ENCODE measurements at places on chromosomes 7 and 10.

- DNase-seq = no peak
Measured at GRCh38 chr10:114674346-114674745, 16.3 kb upstream of the ABLIM1 start.

- no peak for DNase-seq
Measured at GRCh38 chr7:81186691-81187090, 267.8 kb upstream of the SEMA3C start.

- DNase-seq = no peak
Measured at GRCh38 chr10:11409357-11409756, 202.1 kb downstream of the USP6NL start.

- DNase-seq = no peak
Measured at GRCh38 chr10:3150366-3150765, 22.2 kb downstream of the PITRM1 start.

- DNase-seq = no peak
Measured at GRCh38 chr7:1939434-1940401, 269.6 kb downstream of the ELFN1 start.

GRCh38 chr10:110983466-110983865, 64.1 kb downstream of the SHOC2 start:
- no peak for DNase-seq

GRCh38 chr10:112307358-112308124, 24.3 kb downstream of the TECTB start:
- DNase-seq = no peak

All from stimulated activated CD4-positive, alpha-beta T cell treated with anti-CD3 and anti-CD28 coated beads, TNF-alpha, amount 100 ng/mL, for 4 hours (primary cell).